Suppressor macrophage (primary cell): ENCODE measurements at places on chromosomes 6 and 20.

DNA sequence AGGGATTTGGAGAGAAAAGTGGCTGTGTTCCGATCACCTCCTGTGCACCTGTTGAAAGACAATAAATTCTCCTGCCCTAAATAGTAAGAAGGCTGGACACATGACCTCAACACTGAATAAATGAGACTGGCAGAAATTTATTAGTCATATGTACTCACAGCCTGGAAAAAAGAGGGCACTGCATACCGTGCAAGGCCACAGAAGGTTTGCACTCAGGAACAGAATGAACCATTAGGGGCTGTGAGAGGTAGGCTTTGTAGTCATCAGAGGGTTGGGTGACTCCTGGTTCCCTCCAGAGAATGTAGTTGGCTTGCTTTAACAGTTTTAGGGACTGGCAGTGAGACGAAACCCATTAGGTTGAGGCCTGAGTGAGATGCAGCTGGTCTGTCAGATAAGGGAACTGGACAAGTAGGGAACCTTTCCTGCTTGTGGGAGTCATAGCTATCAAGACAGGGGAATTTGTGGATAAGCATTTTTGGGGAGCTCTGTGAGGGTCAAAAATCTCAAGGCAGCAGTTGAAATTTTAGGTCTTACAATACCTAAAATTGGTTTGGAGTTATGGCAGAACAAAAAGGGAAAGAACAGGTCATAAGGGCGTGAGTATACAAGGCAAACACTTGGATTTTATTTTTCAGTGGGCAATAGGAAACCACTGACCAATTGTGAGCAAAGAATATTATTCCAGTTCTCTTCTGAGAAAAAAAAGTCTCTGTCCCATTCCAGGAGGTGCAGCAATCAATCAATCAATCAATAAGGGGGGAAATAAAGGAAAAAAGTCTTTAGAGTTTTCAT lies 67.9 kb upstream of the BTN3A2 start:
- no peak for DNase-seq

GRCh38 chr6:166308033-166308768 lies at the start of gene PRR18:
Gene PRR18 (minus strand): TSS chr6:166308392. CDS start chr6:166308142, 250 bp downstream.
- DNase-seq: no peak

DNA sequence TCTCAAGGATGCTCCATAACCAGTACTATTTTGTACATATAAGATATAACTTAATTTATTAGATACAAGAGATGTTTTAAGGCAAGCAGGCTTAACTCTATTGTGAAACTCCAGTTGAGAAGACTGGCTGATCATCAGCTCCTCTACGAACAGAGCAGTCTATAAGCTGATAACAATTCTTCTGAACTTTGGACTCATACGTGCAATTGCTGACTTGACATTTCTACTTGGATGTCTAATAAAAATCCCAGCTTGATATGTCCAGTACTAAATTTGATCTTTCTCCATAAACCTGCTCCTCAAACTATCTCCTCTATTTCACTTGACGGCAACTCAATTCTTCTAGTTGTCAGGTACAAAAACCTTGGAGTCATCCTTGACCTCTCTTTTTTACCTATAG lies 141.9 kb downstream of the HS3ST5 start:
- no peak for DNase-seq

GRCh38 chr20:1862663-1863053 lies 32.5 kb upstream of the SIRPA start:
- DNase-seq: no peak

DNA sequence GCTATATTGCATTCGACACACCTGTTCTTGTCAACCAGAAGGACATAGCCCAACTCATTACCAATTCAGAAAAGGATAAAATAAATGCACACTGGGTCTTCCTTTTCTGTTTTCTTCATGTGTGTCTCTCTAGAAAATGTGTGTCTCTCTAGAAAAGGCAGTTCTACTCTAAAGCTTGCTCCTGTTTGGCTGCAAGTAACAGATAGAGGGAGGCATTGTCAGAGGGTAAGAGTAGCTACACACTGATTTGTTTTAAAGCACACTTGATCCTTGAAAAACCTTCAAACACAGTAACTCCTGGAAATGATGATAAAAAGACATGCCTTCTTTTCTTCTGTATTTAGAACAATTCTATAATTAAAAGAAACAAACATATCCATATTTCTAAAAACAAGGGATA lies 21.3 kb downstream of the GRM1 start:
- no peak for DNase-seq

DNA sequence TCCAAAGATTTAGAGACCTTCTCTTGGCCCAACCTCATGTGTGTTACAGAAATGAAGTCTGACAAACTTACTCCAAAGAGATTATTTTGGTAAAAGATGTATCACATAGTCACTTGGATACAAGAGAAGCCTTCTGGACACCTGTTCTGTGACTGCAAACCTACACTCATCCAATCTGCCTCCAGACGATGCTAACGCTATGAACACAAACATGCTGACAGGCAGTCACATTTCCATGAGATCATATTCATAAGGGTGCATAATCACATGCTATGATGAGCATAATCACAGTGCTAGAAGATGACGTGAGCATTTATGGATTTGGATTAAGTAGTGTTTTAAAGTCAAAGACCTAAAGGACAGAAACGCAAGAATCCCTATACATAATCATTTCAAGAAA lies 340.2 kb downstream of the HACE1 start:
- DNase-seq: no peak

DNA sequence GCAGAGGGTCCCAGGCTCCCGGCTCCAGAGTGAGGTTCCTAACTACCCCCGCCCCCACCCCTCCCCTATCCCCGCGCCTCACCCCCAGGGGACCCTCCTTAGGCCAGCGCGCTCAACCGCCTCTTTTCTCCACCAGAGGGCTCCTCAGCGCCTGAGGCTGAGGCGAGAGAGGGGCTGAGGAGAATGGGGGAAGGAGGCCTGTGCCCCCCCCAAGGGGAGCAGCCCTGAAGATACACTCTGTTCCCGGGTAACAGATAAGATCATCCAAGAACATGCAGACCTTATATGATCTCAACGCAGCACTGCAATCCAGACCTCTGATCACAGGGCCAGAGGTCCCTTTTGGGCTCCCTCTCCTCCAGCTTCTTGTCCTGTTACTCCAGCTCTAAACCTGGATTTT lies 43.3 kb upstream of the MRPS10 start:
- DNase-seq: no peak

DNA sequence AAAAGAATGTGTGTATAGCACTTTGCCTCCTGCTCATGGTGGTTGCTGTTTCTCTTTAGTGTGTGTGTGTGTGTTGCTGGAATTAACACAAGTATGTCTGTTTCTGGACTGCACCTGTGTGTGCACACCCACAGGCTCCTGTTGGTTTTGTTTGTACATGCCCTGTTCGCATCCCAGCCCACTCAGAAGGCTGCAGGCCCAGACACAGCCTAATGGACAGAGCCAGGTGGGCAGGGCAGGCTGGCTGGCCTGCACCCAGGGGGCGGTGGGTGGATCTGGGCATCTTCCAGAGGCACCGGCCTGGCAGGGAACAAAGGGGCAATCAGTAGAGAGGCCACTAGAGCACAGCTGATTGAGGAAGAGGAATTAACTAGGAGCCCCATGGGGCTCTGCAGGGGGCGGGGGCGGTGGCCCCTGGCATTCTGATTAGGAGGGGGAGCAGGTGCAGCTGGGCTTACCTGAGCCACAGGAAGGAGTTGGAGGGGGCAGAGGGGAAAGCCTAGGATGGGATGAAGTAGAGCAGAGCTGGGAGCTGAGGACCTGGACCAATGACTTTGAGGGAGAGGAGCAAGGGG lies 21.9 kb downstream of the CD40 start:
- no peak for DNase-seq

DNA sequence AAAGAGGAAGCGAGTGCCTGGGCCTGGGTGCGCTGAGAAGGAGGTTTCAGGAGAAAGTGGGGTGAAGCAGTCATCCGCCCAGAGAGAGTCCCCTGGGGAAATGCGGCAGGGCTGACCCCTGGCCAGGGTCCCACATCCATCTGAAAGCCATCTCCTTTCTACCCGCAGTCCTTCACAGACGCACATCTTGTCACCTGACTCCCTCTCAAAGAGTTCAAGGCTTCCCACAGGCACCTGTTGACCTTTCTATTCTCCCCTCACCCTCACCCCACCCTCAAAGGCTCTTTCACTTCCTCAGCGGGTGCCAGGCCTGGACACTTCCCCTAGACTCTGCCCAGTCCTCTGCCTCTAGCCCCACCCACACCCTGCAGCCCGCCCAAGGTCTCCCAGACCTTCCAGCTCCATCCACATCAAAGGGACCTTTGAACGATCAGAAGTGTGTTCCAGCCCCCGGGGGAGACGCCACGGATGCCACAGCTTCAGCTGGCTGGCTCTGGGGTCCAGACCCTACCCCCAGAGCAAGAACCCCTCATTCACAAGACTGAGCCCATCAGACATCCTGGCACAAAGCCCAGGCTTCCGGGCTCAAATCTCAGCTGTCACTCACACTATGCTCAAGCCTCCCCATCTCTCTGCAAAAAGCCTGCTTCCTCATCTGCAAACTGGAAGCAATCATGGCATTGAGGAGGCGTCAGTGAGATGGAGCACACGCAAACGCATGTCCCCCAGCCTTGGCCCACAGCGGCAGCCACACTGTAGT lies 2.1 kb downstream of the CTSZ start:
- DNase-seq: peak; percentile 92

- no peak for DNase-seq
These were observed 34.6 kb downstream of the GCNT2 start for GRCh38 chr6:10555625-10556309.

DNA sequence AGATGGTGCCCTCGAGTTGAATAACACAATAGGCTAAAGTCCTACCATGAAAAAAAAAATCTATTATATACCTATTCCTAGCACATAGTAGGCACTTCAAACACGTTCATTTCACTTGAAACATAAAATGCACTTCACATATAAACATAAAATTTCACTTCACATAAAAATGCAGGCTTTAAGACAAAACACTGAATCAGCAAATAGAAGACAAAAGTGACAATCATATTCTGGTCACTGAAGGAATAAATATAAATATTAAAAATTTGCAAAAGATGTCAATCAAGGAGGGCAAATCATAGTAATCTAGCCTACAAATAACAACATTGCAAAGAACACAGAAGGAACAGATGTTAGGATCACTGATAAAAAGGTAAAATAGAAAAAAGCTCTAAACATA lies 153.1 kb downstream of the LMBRD1 start:
- DNase-seq: no peak

GRCh38 chr20:23666189-23666588 lies 22.6 kb downstream of the CST4 start:
- peak; percentile 45 for DNase-seq

- DNase-seq: no peak
These were observed 52.6 kb downstream of the ANKRD60 start for GRCh38 chr20:58175836-58176235.

DNA sequence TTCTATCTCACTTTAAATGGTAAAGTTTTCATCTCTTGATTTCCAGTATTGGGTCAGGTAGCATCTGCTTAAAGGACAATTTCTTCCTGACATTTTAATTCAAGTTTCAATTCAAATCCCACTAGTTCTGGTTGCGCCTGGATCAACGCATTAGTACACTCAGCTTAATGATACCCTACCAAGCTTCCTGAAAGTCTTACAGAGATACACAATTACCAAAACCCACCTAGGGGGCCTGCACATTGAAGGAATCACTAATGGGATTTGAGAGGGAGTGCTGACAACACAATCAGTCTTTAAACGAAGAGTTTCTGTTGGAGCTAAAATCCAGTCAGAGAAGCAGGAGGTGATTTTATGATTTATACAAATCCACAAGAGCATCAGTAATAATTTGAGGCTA lies 293.0 kb downstream of the PHF3 start:
- DNase-seq: no peak

DNA sequence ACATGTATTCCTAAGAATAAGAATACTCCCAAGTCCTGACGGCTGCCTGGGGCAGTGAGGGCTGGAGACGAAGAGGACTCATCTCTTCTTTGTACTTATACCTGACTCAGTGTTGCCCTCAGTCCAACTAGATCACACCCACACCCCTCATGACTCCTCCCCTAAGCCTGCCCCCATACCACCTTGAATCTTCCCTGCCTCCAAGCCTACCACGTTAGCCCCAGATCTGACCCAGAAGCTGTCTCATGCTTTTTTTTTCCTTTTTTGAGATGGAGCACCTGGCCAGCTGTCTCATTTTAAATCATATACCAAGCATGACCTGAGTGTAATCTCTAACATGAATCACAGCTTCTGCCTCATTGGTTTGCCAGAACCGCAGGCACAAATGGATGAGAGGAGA lies 45.2 kb downstream of the MUC22 start:
- DNase-seq: no peak
